Thoracic aorta (tissue), 2 donors: ENCODE measurements at places on chromosomes 1 and 21.

- H3K4me1 ChIP-seq, result peaks cover 67% of the 10 kb centered on the region
- H3K27me3 ChIP-seq, result no peaks in the 10 kb centered on the region
- peak; percentile 68 for DNase-seq
- H3K27ac ChIP-seq, result peak overlapping the region; percentile 79
- no peak overlapping the region for H3K4me3 ChIP-seq
These were observed 37.2 kb upstream of the IPO9 start for GRCh38 chr1:201791779-201792173.

DNA sequence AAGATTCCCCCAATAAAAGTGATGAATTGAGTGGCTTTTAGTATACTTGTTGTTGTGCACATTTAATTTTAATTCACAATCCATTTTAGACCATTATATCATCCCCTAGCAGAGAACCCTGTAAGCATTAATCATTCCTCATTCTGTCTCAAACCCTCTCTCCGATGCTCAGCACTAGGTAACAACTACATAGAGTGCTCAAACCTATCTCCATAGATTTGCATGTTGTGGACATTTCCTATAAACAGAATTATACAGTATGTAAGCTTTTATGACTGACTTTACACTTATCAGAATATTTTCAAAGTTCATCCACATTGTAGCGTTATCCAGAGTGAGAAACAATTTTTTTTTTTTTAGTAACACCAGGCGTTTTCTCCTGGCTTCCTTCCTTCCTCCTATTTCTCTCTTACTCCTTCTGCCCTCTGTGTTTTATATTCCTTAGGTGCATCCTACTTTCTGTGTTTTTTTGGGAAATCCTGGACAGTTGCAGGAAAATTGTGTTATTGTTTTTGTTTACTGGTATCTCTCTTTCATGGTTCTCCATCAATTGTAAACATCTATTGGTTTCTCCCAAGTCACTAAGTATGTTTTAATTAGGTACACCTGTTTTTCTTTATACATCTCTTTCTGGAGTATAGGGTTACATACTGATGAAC, 1528.0 kb upstream of the TPTE start:
- H3K27ac ChIP-seq, result no peak overlapping the region
- H3K27me3 ChIP-seq, result no peaks in the 10 kb centered on the region
- no peaks in the 10 kb centered on the region for H3K4me1 ChIP-seq
- no peak for DNase-seq
- H3K4me3 ChIP-seq, result no peak overlapping the region
- H3K36me3 ChIP-seq, result no peaks in the 10 kb centered on the region

- no peaks in the 10 kb centered on the region for H3K4me1 ChIP-seq
- H3K36me3 ChIP-seq, result no peaks in the 10 kb centered on the region
- DNase-seq, result no peak
- no peak overlapping the region for H3K27ac ChIP-seq
These were observed 62.0 kb upstream of the LPGAT1 start for GRCh38 chr1:211892577-211892976.

DNA sequence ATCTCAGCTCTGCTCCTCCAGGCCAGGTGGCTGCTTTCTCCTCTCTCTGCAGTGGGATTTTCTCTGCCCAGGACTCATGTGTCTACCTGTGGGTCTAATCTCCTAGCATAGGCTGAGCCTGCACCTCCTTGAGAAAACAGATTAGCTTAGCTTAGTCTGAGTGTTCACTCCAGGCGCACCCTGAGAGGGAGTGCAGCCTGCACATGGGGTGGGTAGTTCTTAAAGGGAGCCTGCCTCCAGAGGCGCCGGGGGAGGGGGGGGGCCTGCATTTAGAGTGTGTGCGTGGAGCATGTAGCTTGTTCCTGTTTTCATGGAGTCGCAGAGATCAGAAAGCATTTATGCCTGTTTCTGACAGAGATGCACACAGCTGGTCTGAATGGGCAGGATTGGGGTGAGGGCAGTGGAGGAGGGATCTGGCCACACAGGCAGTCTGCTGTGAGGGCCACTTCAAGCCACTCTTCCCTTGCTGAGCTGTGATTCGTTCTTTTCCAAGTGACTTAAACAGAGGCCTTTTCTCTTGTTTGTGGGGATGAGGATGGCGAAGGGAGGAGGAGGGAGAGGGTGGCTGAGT, 45.2 kb downstream of the GALNT2 start:
- no peak for DNase-seq
- no peaks in the 10 kb centered on the region for H3K27me3 ChIP-seq
- no peaks in the 10 kb centered on the region for H3K36me3 ChIP-seq
- peaks cover 58% of the 10 kb centered on the region for H3K4me1 ChIP-seq
- no peak overlapping the region for H3K4me3 ChIP-seq
- peak overlapping the region; percentile 24 for H3K27ac ChIP-seq

DNA sequence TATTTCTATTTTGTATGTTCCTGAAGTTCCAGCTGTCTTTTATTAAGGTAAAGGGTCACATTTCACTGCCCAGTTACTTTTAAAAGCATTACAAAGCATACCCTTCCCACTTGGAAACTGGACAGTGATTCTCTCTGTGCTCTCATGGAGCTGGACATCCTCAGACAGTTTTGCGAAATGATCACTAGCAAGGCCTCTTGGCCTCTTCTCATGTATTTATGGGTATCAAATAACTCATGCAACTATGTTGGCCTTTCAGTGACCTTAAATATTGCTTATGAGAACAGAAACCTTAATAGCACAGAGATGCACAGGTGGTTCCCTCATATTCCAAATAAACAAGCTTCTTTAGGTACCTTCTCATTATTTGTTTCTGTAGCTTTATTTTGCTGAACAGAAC, 7.9 kb upstream of the AMPD1 start:
- H3K4me1 ChIP-seq, result no peaks in the 10 kb centered on the region
- peaks cover 24% of the 10 kb centered on the region for H3K36me3 ChIP-seq
- H3K27ac ChIP-seq, result no peak overlapping the region
- no peak for DNase-seq
- H3K4me3 ChIP-seq, result no peak overlapping the region

DNA sequence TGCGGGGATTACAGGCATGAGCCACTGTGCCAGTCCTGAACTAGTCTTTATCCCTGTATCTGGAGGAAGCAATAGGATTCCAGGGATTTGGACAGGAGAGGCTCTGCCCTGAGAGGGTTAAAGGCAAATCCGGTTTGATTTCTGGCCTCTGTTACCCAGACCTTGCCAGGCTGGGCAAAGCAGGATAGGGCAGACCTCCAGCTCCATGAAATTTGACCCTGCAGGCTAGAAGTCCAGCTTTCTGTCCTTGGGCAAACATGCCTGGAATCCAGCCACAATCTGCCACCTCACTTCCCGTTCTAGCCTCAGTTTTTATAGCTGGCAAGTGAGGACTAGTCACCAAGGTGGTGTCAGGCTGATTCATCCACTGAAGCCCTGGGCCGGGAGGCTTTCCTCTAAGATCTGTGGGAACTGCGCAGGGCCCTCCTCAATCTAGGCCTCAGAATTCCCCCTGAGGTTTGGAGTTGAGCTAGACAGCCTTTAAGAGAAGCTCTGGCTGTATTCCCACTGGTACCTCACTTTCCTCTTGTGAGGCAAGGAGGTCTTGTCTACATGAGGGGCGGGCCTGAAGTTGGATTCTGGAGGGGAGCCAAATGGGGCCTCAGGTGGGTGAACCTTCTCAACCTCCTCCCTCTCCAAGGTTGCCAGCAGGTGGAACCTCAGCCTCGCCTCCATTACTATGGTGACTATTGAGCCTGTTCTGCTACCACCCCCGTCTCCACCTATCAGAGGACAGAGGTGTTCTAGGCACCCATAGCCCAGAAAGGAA, 7.0 kb upstream of the P3R3URF start:
- no peaks in the 10 kb centered on the region for H3K27me3 ChIP-seq
- peak overlapping the region; percentile 18 for H3K4me3 ChIP-seq
- H3K27ac ChIP-seq, result peak overlapping the region; percentile 93
- DNase-seq, result peak; percentile 76
- peaks cover 7% of the 10 kb centered on the region for H3K4me1 ChIP-seq

GRCh38 chr1:45339789-45340558, at the start of the genes MUTYH and TOE1:
Gene MUTYH, minus strand, starts transcription at chr1:45340440. Its CDS starts 5,935 bp downstream, at chr1:45334505.
Gene TOE1, plus strand, starts transcription at chr1:45340170. Its CDS starts 83 bp downstream, at chr1:45340253.
- peak within 1 kb of the TSS; percentile 94 for H3K4me3 ChIP-seq
- DNase-seq, result peak; percentile 57
- H3K27me3 ChIP-seq, result no peaks in the 10 kb centered on the region
- H3K36me3 ChIP-seq, result peaks cover 24% of the 10 kb centered on the region
- H3K4me1 ChIP-seq, result peaks cover 13% of the 10 kb centered on the region
- H3K27ac ChIP-seq, result peak within 1 kb of the TSS; percentile 100

DNA sequence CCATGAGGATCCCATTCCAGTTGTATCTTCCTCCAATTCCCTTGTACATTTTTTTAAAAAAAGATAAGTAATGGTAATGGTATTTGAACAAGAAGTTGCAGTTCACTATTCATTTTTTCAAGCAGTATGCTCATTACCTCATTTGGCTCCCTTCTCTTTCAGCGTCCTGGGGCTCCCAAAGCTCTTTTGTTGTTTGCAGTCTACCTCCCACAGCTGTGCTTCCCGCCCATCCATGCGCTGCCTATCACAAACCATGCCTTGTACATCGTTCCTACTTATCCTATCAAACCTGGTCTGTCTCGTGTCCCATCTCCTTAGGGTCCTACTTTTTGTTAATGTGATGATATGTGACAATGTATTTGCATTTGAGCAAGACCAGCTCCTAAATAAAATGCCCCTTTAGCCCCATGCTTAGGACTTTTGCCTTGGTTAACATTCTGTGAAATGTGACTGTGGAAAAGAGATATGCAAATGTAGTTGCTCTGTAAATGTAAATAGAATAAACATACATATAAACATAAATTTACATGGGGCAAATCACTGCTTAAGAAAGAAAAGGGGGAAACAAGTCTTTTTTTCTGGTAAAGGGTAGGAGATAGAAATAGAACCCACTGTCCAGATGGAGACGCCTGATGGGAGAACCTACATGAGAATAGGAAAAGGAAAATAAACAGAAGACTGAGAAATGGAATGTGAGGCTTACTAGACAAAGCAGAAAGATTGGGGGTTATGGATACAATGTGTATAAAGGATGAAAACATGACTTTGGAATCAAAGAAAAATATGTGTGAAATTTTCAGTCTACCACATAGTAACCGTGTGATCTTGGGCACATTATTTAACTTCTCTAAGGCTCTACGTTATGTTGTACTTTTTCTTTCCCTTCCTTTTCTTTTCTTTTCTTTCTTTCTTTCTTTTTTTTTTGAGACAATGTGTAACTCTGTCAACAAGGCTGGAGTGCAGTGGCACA, 59.8 kb upstream of the PLXNA2 start:
- no peaks in the 10 kb centered on the region for H3K36me3 ChIP-seq
- no peak for DNase-seq
- peaks cover 7% of the 10 kb centered on the region for H3K4me1 ChIP-seq
- H3K4me3 ChIP-seq, result no peak overlapping the region

GRCh38 chr1:156310962-156311361, 11.9 kb upstream of the VHLL start:
- no peaks in the 10 kb centered on the region for H3K27me3 ChIP-seq
- peaks cover 35% of the 10 kb centered on the region for H3K36me3 ChIP-seq
- H3K4me3 ChIP-seq, result no peak overlapping the region
- no peak overlapping the region for H3K27ac ChIP-seq

DNA sequence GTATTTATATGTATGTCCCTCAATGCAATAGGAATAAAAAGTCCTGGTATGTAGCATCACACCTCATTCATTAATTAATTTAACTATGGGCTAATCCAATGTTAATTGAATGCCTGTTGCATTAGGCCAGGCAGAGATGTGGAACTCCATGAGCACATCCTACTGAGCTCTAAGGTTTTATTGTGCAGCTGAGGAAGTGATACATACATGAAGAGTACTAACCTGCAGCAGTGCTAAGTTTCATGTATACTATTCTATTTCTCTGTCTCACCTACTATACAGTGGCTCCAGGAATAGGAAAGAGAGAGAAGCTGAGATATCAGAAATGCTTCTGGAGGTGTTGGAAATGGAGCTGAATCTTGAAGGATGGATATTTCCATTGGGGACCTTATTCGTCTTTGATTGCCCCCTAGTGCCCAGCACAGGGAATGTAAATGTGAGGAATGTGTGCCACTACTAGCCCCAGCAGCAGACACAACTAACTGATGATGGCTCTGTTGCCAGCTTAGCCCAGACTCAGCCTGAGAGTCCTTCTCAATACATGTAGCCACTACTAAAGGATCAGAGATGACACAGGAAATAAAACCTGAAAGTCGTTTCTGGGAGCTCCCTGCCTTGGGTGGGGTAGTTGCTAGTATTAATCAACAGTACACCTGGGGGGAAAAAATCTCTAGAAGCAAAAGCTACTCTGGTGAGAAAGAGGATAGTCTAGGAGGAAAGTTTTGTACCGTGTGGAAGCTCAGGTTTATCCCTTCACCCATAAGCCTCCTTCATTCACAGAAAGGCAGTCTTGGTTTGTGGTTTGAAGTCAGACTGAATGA, 173.3 kb upstream of the FOXD3 start:
- no peak overlapping the region for H3K27ac ChIP-seq
- H3K4me3 ChIP-seq, result no peak overlapping the region
- no peaks in the 10 kb centered on the region for H3K36me3 ChIP-seq
- no peaks in the 10 kb centered on the region for H3K4me1 ChIP-seq

GRCh38 chr1:78168306-78168705, 122.5 kb downstream of the GIPC2 start:
- no peaks in the 10 kb centered on the region for H3K4me1 ChIP-seq
- DNase-seq, result no peak

GRCh38 chr1:5225707-5226704, 571.6 kb downstream of the AJAP1 start:
- no peaks in the 10 kb centered on the region for H3K27me3 ChIP-seq
- no peaks in the 10 kb centered on the region for H3K4me1 ChIP-seq
- H3K36me3 ChIP-seq, result no peaks in the 10 kb centered on the region

DNA sequence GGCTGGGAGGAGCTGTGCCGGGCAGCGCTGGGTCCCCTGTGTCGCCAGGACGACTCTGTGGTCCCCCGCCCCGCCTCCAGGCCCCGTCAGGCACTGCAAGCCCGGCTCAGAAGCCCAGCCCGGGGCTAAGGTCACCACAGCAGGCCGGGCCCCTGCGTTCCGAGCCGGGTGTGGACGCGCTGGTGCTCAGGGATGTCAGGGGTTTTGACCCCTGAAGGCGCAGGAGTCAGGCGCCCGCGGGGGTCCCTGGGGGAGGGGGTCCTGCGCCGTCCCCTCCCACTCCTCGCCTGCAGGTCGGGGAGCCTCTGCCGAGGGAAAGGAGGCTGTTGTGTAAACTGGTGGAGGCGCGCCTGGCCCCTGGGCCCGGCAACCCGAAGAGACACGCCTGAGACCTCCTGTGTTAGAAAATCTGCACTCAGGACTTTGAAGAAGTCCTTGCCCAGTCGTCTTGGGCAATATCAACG, 23.7 kb upstream of the TMEM54 start:
- H3K36me3 ChIP-seq, result no peaks in the 10 kb centered on the region
- H3K4me1 ChIP-seq, result peaks cover 19% of the 10 kb centered on the region
- H3K27ac ChIP-seq, result no peak overlapping the region
- no peaks in the 10 kb centered on the region for H3K27me3 ChIP-seq
- DNase-seq, result no peak

- H3K4me1 ChIP-seq, result peaks cover 3% of the 10 kb centered on the region
- H3K4me3 ChIP-seq, result peak overlapping the region; percentile 41
- DNase-seq, result no peak
- peak overlapping the region; percentile 46 for H3K27ac ChIP-seq
- no peaks in the 10 kb centered on the region for H3K36me3 ChIP-seq
These were observed 11.8 kb upstream of the ATF3 start for GRCh38 chr1:212596798-212597197.

GRCh38 chr1:92483610-92484471, 2.9 kb downstream of the GFI1 start:
- no peak for DNase-seq
- no peak overlapping the region for H3K27ac ChIP-seq
- no peaks in the 10 kb centered on the region for H3K36me3 ChIP-seq
- no peaks in the 10 kb centered on the region for H3K27me3 ChIP-seq
- H3K4me3 ChIP-seq, result peak overlapping the region; percentile 72

- H3K36me3 ChIP-seq, result peaks cover 37% of the 10 kb centered on the region
- no peak overlapping the region for H3K4me3 ChIP-seq
- no peaks in the 10 kb centered on the region for H3K27me3 ChIP-seq
- peak overlapping the region; percentile 96 for H3K27ac ChIP-seq
- DNase-seq, result no peak
These were observed 11.2 kb downstream of the SHISA4 start for GRCh38 chr1:201899683-201900429.

- H3K4me3 ChIP-seq, result no peak overlapping the region
- no peak overlapping the region for H3K27ac ChIP-seq
- no peaks in the 10 kb centered on the region for H3K27me3 ChIP-seq
These were observed 15.1 kb downstream of the INAVA start for GRCh38 chr1:200909757-200910239.
